Stimulated activated CD4-positive, alpha-beta T cell treated with anti-CD3 and anti-CD28 coated beads, Interleukin-4, amount 100 ng/mL, for 24 hours (primary cell): ENCODE measurements at places on chromosomes 3 and 15.
A peak's percentile ranks its signal among the peaks of the same experiment; 100 is the strongest.

DNA sequence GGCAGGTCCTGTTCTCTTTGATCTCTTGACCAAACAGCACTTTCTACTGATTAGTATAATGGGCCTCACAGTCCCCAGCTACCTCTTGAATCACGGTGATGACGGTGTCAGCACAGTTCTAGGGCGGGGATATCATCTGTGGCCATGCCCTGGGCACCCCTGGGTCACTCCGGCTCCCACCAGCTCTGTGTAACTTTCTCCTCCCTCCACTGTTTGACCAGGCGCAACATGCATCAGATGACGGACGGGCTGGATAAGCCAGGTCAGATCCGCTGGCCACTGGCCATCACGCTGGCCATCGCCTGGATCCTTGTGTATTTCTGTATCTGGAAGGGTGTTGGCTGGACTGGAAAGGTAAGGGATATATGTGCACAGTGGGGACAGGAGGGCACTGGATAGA is 29.6 kb downstream of the SLC6A1 start:
- DNase-seq = no peak

- no peak for DNase-seq
These were observed 651.3 kb downstream of the NSUN3 start for GRCh38 chr3:94714194-94714593.

DNA sequence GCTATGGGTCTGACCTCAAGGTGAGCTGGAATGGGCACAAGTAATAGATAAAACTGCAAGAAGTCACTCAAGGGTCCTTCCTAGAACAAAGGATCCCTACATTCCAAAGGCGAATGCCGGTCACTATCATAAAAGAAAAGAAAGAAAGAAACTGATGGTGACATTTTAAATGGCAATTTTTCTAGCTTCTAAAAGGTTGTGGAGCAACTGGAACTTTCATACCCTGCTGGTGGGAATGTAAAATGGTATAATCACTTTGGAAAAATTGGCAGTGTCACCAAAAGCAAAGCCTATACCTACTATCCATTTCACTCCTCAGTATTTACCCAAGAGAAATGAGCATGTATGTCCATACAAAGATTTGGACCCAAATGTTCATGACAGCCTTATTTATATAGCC is 4.2 kb downstream of the CCRL2 start:
- DNase-seq = no peak

DNA sequence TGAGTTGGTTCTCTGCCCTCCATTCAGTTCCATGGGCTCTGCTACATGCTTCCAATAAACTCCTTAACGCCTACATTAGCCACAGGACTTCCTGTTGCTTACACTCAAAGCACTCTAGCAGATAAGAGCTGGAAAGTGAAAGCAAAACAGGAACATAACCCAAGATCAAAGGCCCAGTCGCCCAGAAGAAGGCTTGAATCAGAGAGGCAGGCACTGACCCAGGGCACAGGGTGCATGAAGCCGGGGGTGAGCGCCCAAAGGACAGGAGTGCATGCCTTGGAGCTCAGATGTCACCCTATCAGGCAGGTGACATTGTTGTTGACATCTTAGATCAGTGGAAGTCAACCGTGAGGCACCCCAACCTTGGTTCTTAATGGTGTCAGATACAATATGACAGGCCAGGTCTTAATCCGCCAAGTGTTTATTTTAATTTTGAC is 235.1 kb downstream of the UACA start:
- DNase-seq = peak; percentile 64

DNA sequence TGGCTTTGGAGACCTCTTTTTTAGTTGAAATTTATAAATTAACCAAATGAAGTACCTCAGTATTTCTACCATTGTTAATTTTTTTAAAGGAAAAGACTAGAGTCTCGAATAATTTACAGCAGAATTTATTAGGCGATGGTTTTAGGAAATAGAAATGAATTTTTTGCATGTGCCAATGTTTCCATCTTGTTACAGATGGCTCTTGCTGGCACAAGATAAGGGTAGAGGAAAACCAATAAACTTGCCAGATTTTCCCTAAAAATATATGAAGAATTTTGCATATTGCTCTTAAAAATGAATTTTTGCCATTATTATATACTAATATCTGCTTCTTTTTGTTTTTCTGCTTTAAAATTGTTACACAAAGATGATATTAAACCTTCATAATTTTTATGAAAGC is 380.7 kb downstream of the NLGN1 start:
- DNase-seq = no peak
